Fibroblast of skin of back (primary cell): ENCODE measurements at places on chromosomes 2 and 18.

DNA sequence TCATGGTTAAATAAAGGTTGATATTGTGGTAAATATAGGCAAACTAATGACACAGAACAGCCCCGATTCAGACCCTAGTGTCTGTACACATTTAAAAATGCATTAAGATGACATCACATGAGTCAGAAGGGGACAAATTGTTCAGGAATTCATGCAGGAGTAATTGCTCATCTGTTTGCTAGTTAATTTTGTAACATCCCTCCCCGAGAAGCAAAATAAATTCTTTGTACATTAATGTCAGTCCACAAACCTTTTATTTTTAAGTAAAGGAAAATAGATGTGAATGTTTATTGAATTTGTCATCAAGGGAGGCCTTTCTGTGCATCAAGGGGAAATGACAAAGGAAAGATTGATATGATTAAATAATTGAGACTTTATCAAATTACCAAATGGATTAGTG is 69.9 kb downstream of the SH3BP4 start:
- peak; percentile 98 for DNase-seq

- DNase-seq, result no peak
Measured at GRCh38 chr2:3598197-3598910, 3.4 kb downstream of the COLEC11 start.

DNA sequence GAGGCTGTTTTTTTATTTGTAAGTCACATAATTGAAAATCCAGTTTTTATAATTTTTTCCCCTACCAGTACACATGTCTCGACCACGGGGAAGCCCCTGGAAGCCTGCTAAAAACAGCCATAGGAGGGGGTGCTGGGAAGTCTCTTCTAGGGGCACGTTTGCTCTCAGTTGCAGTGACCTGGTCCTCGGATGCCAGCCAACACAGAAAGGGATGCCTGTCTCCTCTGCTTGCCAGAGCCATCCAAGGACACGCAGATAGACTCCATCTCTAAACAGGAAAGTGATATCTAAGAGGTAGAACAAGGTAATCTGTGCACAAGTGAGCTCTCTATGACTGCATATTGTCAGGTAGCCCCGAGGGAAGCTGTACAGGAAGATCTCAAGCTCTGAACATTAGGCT is 255.8 kb downstream of the SETBP1 start:
- DNase-seq, result no peak

DNA sequence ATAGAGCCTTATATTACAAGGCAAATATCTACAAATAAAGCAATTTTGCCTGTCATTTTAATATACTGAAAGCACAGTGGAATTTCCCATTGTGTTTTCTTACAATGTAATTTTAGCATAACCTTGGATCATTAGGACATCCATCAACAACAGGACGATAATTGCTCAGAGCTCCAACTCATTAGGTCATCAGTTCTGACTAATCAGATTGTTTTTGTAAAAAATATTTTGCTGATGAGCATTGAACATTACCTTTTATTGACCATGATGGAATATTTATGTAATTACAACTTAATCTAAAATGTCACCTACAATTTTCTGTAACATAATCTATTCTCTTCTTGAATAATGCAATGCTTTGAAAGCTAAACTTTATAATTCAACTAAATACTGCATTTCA is 215.3 kb upstream of the DSEL start:
- DNase-seq, result peak; percentile 36

DNA sequence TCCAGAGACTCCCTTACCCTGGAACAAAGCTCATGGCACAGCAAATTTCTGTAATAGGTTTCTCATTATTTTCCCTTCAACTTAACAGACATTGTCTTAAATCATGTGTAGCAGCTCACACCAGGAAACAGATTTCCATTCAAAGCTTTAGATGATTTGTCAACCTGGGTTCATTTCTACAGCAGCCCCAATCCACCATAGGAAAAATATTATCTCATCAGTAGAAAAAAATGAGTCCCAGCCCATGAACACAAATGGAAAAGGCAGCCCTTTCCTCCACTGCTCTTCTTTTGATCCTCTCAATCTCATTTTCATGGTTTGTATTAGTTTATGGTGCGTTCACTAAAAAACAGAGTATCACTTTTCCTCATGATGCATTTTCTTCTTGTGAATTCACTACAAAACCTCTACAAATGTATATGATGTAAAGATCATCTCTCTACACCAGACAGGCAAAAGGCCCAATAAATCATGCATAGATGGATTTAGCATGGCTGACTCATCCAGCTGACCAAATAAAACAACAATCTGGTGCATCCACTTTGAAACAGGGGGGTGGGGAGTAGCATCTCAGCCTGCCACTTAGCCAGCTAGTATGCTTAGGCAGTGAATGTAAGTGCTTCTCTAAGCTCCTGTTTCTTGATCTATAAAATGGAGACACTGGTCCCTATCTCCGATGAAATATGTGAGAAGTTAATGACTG is 78.6 kb downstream of the SATB2 start:
- peak; percentile 88 for DNase-seq
